Activated T-cell treated with anti-CD3 and anti-CD28 coated beads, Interleukin-2, amount 50 U/mL, for 24 hours (primary cell): ENCODE measurements at places on chromosomes 7 and 10.

- DNase-seq: no peak
These were observed 68.7 kb downstream of the TAX1BP1 start for GRCh38 chr7:27808626-27809025.

- DNase-seq: no peak
These were observed 31.5 kb upstream of the KMT2E start for GRCh38 chr7:104982308-104983075.

DNA sequence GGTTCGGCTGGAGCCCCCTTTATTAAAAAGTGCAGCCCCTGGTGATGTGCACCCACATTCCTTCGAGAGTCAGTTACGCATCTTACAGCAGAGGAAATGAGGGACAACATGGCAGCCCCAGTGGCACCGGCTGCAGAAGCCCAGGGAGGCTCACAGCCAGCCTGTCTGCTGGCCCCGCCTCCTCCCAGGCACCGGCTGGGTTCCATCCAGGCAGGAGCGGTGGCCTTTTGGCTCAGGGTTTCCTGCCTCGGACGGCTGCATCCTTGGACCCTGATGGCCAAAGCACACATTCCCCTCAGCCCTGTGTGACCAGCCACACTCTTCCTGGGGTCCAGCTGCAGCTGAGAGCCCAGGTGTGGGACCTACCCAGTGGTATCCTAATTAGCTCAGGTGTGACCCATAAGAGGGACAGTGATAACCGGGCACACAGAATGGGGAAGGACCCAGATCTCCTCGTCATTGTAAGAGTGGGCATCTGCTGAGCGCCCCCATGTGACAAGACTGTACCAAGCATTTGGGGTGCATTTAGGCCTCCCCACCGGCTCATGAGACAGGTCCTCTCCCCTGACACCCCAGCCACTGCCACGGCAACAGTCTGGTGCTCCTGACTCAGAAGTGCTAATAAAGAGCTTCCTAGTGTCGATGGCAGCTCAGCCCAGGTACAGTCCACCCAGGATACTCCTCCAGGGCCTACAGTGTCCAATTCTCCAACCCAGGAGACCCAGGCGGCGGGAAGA, 63.3 kb upstream of the CHST15 start:
- no peak for DNase-seq

DNA sequence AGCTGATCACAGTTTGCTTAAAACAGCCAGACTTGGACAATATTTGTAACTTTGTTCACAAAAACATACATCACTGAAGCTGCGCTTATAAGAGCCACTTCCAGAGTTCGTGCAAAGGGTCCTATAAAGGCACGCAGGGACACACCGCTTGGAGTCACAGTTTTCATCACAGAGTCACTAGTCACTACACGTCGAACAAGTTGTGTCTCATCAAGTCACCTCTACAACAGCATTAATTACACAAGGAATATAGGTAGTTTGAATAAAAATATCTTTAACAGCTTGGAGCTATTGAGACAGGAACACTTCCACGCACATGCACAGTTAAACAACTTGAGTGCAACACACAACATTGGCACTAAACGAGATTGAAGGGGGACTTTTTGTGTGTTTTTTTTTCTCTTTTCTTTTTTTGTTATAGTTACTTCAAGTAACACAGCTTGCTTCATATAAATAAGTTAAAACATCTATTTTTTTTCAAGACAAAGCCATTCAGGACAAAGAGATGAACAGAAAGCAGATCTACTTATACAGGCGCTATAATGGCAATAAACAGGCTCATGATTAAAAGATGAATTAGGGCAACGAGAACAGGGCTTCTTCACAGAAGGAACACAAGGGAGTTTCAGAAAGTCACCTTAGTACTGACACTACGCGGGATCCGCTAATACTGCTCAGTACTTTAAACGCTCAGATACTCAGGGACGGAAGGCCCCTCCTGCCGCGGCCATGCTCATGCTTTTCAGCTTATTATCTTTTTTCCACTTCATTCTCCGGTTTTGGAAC, 2.2 kb downstream of the HOXA5 start:
- no peak for DNase-seq

- DNase-seq: no peak
These were observed 177.4 kb downstream of the SFMBT2 start for GRCh38 chr10:7233259-7233991.

DNA sequence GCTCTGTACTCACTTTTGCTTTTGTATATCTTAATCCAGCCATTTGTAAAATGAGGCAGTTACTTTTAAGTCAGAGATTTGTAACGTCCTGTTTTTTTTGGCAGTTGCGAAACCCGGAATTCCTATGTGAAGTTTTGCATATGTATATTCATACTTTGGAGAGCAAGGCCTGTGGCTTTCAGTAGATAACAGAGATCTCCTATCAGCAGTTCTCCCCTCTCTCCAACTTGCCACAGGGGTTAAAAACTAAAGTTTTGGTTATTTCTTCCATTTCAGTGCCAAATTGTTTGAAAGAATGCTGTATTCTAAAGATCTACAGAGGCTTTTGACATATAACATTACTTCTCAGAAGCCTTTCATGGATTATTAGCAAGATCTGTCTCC, 102.4 kb downstream of the EXOC4 start:
- no peak for DNase-seq

DNA sequence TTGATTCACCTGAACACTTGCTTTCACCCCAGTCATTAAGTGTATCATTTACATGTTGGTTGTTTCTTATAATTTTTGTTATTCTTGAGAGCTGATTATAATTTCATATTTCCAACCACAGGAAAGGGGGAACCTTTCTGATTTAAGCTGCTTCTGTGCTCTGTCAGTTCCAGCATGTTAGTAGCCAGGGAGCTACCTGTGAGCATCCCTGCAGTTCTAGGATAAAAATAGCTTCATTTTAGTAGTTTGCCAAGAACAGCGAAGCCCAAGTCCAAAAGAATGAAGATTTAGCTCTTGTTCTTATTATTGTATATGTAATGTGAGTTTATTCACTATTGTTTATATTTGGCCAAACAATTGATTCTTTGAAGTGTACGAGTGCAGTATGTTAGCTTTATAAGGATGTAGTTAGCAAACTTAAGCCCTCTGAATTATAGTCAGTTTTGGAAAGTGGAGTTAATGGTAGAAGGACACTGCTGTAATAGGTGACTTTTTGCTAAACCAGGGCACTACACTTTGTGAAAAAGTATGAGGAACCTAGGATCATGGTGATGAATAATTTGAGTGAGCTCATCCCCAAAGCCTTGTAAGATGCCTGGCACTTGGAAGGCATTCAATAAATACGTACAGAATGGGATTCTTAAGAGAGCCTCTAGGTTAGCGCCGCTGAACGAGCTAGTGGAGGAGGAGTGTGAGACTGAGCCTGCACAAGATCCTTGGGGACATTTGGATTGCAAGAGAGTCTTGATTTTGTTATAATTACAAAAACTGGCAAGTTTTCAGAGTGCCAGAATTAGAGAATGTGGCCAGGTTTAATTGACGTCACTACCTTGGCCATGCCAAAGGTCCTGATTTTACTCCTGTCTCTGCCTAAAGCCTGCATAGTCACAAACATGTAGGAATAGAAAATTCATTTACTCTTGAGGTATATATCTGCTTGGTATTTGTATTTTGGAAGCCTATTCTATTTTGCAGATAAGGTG, 29.8 kb downstream of the DNAH11 start:
- DNase-seq: no peak

GRCh38 chr10:118732245-118733165, 22.3 kb downstream of the CACUL1 start:
- DNase-seq: peak; percentile 40

- DNase-seq: no peak
These were observed 328.2 kb upstream of the LRRN3 start for GRCh38 chr7:110762546-110763225.

GRCh38 chr7:83441-83840, 108.9 kb upstream of the FAM20C start:
- DNase-seq: peak; percentile 14
